ENCODE measurements at places on chromosomes 4 and X.
A peak's percentile ranks its signal among the peaks of the same experiment; 100 is the strongest.

DNA sequence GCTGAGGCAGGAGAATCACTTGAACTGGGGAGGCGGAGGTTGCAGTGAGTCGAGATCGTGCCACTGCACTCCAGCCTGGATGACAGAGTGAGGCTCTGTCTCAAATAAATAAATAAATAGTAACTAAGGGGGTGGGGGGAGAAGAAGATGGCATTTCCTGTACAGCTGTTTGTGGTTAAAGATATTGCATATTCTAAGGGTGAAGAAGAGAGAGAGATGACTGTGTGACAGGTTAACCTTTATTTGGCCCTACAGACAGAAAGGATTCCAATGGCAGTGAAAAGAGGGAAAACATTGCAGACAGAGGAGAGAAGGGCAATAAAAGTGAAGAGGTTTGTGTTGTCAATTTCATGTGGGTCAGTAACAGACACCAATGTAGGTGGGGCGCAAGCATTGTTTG lies 9.4 kb downstream of the TASL start:
- DNase-seq, result peak; percentile 58

DNA sequence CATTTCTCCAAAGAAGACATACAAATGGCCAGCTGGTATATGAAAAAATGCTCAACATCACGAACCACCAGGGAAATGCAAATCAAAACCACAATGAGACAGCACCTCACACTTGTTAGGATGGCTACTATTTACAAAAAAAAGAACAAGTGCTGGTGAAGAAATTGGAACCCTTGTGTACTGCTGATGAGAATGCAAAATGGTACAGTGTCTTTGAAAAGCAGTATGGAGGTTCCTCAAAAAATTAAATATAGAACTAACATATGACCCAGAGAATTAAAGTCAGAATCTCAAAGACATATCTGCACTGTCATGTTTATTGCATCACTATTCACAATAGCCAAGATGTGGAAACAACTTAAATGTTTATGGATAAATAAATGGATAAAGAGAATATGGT lies 20.9 kb downstream of the PAGE4 start:
- no peak for DNase-seq

DNA sequence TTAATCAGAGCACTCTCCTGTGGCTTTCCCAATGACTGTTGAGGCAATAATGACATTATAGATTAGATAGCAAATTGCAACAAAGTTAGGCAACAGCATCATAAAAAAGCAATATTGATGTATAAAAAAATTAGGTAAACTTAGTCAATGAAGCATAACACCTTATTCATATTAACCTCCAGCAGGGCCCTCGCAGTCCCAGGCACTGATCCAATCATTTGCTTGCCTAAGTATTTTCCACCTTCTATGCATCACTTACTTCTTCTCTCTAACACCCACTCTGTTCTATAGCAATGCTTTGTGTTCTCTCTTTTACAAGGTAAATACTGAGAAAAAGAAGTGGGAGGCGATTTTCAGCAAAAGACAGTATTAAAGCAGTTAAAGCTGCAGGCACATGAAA lies 833.5 kb upstream of the ADGRL3 start:
- DNase-seq, result no peak

DNA sequence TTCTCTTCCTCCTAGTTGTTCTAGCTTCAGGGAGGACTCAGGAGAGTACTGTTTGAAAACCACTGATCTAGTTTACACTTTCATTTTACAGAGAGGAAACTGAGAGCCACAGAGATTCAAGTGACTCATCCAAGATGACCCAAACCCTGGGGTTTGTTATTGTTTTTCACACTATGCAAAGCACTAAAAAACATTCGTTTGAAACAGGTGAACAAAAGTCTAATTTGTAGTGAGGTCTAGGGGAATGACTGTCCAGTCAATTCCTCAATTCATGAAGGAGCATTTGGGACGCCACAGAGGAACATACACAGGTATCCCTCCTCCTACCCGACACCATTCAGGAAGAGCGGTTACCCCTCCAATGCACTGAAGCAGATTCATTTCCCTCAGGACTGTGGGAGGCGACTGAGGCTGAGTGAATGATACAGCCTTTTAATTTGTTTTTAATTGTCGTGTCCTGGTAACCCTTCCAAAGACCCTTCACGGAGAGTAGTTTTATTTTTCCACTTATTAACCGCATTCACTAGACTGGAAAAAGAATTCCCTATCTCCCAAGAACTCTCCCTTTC lies 30.3 kb downstream of the TLR10 start:
- peak; percentile 21 for DNase-seq

- no peak for DNase-seq
These were observed 61.8 kb downstream of the CLNK start for GRCh38 chr4:10622728-10623127.

DNA sequence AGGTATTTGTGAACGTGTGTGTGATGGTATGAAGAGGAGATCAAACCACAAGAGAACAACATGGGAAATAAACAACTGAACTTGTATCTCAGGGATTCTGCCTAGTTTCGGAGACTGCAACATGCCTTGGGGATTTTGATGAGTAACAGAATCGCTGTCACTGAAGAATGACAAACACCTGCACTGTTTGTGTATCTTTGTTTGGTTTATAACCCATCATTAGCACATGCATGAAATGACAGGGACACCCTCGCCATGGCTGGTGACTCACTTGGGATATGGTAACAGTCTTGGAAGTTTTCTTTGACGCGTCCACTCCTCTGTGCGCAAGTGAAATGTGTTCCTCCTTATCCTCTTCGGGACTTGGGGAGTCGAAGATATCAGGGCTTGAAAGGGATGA lies 30.3 kb upstream of the MAP3K15 start:
- no peak for DNase-seq

DNA sequence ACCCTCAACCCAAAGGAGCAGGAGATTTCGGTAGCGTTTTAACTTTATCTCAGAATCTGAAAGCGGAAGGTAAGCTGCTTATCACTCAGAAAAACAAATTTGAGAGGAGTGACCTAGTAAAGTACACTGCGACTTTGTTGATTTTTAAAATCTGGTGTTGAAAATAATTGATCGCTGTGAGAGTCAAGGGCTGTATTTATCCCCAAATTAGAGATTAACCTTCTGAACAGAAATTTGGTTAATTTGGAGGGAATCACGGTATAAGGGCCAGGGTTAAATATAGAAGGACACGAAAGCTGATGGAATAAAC lies 212 bp downstream of the CLCN4 start:
- DNase-seq, result no peak

DNA sequence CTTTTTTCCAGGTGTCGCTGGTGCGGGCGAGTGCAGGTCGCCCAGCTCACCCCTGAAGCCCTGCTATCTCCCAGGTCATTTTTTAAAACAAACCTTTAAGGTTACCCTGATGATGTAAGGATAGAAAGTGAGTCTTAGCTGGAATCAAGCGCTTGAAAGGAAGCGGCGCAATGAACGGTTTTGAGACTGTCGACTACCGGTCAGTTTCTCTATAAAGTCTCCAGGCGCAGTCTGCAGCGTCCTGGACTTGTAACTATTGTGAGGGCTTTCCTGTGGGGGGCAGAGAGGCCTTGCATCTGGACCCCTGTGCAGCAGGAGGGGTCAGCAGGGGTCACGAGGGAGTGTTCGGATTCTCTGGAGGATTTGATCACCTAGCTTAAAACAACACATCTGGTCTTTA lies 1.6 kb downstream of the KIT start:
- DNase-seq, result no peak

DNA sequence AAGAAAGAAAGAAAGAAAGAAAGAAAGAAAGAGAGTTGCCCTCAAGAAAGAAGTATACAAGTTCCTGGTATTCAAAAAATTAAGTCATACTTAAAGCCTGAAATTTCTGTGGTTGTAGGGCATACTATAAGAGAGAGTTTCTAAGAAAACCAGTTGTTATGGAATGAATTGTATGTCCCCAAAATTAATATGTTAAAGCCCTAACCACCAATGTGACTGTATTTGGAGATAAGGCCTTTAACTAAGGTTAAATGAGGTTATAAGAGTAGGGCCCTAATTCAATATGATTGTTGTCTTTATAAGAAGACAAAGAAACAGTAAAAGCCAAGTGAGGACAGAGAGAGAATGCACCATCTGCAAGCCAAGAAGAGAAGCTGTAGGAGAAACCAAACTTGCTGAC lies 521.1 kb downstream of the CCSER1 start:
- no peak for DNase-seq

DNA sequence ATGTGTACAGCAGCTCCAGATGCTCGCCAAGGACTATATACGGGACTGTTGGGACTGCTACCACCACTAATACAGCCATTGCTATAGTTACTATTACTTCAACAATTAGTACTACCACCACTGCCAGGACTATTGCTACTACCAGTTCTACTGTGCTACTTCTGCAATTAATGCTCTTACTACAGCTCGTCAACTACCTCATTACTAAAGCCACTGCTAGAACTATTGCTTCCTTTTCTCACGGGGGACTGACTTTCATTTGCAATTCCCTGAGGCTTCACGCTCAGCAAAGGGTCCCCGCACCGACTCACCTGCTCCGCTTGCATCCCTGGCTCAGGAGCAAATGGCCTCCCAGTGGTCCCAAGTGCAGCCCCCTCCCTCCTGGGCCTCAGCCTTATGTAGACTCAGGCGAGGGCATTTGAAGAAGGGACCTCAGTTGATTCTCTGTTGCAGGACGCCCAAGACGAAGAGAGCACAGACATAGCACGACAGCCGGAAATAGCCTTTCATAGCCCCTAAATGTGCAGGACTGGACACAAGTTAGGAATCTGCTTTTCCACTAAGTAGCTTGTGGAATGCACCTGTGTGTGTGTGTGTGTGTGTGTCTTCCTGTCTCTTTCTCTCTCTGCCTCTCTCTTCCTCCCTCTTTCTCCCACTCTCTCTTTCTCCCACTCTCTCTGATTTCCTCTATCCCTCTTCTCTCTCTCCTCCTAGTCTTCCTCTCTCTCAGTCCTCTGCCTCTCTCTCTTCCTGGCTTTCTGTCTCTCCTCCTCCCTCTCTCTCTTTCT lies 294.8 kb downstream of the ASMT start:
- DNase-seq, result no peak

DNA sequence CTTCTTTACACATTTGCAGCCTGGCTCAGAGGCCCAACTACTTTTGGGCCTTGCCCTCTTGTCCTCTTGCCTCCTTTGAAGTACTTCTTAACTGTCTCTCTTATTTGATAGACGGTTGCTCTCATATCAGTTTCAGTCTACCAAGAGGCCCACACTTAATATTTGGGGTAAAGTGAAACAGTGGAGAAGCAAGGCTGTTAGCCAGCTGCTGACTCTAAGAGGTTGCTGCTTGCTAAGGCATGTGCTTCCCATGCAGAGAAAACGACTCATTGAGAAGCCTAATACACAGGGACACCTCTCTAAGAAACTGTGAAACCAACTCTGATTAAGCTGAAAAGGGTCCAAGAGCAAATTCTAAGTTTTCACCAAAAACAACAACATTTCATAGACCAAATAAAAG lies 94.6 kb downstream of the PPP3CA start:
- DNase-seq, result peak; percentile 13

DNA sequence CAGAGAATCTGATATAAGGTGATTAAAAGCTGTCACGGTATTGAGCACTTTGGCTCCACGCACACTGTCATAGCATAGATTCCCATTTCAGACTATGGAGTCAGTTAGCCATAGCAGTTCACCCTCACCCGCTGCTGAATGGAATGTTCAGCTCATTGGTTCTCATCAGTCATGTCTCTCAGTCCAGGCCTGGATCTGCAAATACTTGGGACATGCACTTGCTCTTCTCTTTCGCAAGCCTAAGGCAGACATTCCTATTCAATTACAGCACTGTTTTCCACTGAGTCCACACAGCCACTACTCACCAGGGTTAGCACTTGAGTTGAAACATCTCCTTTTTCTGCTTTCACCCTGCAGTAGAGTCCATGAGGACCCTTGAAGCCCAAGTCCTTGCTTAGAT lies 30.6 kb upstream of the SCML1 start:
- DNase-seq, result peak; percentile 82

DNA sequence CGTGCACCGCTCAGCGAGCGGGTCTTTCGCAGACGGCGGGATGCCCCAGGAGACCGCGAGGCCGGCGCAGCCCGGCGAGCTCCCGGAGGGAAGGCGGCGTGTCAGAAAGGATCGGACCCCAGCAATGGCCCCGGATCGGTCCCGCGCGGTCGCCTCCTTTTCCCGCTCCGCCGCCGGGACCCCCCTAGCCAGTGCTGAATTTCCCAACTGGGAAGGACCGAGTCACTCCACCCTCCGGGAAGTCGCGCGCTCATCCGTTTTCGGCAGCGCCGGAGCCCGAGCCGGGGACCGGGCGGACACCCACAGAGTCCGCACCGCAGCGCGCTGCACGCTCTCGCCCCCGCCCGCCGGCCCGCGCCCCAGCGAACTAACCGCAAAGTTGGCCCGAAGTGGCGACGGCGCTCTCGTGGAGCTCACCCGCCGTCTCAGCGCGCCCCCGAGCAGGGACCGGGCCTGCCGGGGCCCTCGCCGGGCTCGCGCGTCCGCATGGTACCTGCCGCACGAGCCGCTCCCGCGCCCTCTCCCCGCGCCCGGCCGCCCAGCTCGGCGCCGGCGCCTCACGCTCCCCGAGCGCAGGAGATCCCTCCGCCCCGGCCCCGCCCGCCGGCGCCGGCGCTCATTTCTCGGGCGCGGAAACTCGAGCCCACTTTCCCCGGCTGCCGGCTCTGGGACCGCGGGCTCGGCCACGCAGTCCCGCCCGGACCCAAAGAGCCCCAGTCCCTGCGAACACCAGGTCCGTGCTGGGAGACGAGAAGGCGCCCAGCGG lies at the start of gene FAT1:
Gene FAT1 (minus strand): TSS at position 565 of the 766 bp plus-strand sequence. CDS start 14,029 bp downstream, outside the sequence.
- peak; percentile 78 for DNase-seq

GRCh38 chr4:100722866-100723459 lies 205.1 kb upstream of the EMCN start:
- DNase-seq, result no peak
